ENCODE measurements at places on chromosomes 7 and 10.

- DNase-seq, result no peak
Observed at GRCh38 chr10:535952-536351, 153.5 kb downstream of the DIP2C start.

DNA sequence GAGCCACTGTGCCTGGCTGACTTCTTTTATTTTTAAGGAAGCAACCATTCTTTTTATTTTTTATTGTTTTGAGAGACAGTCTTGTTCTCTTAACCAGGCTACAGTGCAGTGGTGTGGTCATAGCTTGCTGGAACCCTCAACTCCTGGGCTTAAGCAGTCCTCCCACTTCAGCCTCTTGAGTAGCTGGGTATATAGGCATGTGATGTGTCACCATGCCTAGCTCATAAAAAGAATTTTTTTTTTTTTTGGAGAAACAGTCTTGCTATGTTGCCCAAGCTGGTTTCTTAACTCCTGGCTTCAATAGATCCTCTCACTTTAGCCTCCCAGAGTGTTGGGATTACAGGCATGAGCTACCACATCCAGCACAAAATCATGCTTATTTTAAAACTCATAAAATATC is 5.8 kb downstream of the MCU start:
- DNase-seq, result no peak

DNA sequence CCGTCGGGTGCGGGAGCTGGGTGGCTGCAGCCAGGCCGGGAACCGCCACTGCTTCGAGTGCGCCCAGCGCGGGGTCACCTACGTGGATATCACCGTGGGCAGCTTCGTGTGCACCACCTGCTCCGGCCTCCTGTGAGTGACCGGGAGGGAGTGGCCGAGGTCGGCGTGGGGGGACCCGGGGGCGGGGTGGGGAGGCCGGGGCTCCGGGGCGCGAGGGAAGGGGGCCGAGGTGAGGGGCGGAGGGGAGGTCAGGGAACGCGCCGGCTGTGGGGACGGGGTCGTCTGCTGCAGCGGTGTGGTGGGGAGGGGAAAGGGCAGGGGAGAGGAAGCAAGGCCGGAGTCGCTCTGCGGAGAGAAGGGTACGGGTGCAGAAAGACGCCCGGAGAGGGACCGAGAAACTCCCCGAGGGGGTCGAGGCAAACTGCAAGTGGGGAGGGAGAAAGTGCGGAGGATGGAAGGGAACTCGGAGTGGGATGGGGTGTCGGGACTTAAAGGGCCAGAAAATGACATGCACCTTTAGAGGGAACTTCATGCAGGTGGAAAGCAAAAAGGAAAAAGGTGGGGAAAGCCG is 518 bp downstream of the AGFG2 start:
- DNase-seq, result no peak

DNA sequence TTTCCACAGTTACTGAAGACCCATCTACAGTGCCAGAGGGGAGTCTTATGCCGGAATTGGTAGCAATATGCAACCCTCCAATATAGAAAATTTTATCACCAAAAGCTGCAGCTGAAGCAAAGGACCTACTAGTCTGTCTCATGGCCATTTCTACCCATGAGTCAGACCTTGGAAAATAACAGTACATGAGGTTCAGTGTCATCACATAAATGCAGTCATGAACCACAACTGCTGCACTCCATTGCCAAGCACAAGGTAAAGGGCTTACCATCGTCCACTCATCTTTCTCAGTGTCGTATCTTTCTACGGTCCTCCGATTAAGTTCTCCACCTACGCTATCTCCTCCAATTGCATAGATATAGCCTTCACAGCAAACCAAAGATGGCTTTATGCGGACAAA is 21.8 kb downstream of the KBTBD2 start:
- DNase-seq, result no peak

DNA sequence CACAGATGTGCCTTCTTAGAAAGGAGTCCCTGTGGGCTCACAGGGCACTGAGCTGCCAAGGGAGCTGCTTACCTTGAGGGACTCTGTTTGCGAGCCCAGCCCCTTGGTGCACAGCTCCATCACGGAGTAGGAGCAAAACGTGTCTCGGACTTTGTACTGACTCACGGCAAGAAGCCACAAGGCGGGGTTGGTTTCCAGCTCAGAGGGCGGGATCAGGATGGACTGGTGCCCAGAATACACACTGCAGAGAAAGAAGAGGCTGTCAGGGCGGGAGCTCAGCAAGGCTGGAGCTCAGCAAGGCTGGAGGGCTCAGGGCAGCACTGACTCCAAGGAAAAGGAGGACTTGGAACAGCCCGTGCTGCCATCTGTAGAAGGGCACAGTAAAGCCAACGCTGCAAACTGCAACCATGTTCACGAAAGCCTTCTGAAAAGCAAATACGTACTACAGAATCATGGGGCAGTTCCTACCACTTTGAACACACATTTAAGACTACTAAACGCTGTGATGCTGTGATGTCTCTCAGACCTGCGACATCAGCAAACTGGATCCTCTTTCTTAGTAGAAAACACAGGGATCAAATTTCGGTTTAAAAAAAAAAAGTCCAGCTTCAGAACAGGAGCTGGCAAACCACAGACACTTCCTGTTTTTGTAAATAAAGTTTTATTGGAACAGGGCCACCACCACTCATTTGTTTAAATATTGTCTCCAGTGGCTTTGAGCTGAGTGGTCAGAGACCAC is 194.3 kb downstream of the ZMYND11 start:
- no peak for DNase-seq

- no peak for DNase-seq
Observed at GRCh38 chr7:10838228-10838627, 135.4 kb upstream of the PHF14 start.

DNA sequence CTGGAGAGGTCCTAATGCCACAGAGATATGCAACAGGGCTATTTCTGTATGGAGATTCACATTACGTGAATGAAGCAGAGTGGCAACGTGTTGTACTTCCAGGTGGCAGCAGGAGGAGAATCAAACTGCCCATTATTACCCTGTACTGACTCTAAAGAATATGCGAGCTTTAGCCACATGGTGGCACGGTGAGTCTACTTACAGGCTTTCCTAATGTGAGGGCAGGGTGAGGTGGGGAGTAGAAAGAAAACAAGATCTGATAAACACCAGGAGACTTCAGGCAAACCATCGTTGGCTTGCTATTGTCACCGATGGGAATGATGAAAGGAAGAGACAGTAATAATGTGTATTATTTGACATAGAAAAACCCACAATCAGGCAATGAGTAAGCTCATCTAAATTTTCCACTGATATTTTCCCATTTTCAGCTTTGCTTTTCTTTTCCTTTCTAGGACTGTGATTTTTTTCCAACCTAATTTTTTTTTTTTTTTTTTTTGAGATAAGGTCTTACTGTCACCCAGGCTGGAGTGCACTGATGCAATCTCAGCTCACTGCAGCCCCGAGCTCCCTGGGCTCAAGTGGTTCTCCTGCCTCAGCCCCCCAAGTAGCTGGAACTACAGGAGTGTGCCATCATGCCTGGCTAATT is 164.3 kb downstream of the BTAF1 start:
- DNase-seq, result no peak

- no peak for DNase-seq
Observed at GRCh38 chr7:116588225-116588624, 63.4 kb downstream of the CAV1 start.

- no peak for DNase-seq
Observed at GRCh38 chr10:49620286-49620810, 6.5 kb downstream of the CHAT start.

DNA sequence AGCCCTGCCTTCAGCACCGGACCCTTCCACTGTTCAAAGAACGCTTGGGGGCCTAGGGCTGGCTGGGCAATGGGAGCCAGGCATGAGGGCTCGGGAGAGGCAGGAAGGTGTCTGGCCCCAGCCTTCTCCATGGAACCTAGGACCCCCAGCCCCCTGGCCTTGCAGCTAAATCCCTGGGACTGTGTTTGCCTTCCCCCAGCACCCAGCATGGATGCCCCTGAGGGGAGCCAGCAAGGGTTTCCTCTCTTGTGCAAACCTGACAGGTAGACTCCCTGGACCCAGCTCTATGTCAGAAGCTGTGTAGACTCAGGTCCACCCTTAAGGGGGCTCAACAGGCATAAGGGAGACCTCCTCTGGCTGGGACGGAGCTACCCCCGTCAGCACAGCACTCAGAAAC is 288.0 kb downstream of the GRID1 start:
- no peak for DNase-seq

DNA sequence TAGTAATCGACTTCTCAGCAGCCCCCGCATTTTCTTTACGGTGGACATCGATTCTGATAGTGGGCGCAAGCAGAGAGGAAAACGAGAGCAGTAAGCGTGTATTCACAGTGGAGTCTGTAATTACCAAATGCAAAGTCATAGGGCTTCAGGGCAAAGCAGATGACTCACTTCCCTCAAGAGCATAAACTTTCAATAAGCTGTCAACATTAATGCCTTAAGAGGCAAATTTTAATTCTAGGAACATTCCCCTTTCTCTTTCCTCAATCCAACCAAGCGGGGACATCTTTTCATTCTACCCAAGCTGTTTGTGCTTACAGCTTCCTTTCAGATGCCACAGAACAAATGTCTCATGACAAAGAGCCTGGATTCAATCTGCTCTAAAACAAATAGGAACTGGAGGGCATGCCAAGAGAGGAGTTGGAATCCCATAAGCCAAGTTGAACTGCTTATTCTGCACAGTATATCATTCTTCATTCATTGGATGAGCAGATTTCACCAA is 48.6 kb downstream of the MALSU1 start:
- DNase-seq, result no peak

- no peak for DNase-seq
Observed at GRCh38 chr7:50837965-50838364, 55.3 kb upstream of the GRB10 start.

GRCh38 chr10:31771331-31771831 is 157.2 kb downstream of the ARHGAP12 start:
- DNase-seq, result no peak

GRCh38 chr10:116848032-116848943 is 1.0 kb upstream of the ENO4 start:
- no peak for DNase-seq

DNA sequence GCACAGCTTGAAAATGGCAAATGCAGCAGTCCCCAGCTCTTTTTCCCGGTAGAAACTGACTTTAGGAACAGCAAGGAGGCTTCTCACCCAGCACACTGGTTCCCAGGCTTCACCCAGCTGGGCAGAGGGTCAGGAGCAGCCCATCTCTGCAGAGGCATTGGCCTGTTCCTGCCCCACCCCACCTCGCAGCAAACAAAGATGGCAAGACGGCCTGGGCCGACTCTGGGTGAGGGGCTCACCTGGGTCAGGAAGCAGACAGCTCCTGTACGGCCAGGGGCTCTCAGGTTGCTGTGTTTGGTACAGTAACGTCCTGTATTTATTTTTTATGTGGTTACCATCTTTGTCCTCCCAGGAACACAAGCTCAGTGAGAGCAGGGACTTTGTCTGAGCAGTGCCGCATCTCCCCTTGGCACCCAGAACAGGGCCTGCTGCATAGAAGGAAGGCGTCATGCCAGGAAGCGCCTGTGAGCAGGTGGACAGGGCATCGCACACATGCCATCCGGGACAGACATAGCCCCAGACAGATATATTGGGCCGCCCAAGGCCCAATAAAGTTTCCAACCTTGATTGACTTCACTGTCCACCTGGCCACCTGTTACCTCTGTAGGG is 585.0 kb upstream of the FOXK1 start:
- no peak for DNase-seq

- DNase-seq, result no peak
Observed at GRCh38 chr10:70668454-70668970, 3.8 kb upstream of the ADAMTS14 start.

- DNase-seq, result no peak
Observed at GRCh38 chr10:109664554-109664953, 258.8 kb downstream of the XPNPEP1 start.

DNA sequence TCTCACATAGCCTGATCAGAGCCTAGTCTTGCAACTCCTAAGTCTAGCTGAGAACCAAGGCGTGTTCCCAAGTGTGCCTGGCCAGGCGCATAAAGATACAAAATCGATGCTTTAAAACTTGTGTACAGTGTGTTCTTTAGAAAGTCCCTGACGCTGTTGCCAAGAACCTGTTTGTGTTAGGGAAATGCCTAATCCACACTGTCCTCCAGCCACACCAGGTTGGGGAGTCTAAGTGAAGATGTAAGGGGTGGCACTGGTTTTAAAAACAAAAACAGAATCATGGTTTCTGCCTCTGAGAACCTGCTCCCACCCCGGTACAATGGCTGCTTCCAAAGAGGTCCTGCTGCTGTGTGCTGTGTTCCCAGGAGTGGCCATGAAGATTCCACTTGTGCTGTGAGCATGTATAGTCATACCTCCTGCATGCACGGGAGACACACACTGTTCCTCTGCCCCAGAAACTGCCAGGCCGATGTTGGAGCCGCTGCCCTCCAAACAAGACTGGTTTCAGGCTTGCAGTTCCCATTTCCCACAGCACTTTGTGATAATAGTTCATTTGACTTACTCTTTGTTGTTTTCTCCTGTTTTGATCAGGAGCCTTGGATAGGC is 88.5 kb downstream of the CCNY start:
- no peak for DNase-seq

- no peak for DNase-seq
Observed at GRCh38 chr7:85600395-85600794, 413.5 kb upstream of the SEMA3D start.

- no peak for DNase-seq
Observed at GRCh38 chr10:88243836-88244730, 339.0 kb downstream of the RNLS start.

GRCh38 chr7:42185726-42186125 is 51.3 kb downstream of the GLI3 start:
- DNase-seq, result no peak
